ENCODE measurements at places on chromosomes 3 and 15.

DNA sequence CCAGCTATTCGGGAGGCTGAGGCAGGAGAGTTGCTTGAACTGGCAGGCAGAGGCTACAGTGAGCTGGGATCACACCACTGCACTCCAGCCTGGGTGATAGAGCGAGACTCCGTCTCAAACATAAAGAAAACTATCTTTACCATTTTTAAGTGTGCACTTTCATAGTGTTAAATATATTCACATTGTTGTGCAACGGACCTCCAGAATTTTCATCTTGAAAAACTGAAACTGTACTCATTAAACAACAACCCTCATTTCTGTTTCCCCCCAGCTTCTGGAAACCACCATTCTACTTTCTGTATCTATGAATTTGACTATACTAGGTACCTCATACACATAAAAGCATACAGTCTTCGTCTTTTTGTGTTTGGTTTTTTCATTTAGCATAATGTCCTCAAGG is 375.1 kb downstream of the SHQ1 start:
- no peak for DNase-seq

DNA sequence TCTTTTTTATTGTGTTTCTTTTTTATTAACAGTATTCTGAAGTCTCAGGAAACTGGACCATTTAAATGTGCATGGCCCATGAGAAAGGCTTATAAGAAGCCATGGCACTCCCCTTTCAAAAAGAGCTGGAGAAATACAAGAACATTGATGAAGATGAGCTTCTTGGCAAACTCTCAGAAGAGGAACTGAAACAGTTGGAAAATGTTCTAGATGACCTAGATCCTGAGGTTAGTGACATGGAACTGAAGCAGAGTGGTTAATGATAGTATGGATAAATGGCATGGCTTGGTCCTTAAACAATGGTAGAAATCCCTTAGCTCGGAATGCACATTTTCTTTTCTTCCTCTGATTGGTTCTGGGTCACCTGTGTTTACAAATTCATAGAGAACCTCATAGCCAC is 14.9 kb downstream of the TMOD2 start:
- DNase-seq, result no peak

- DNase-seq, result no peak
These were observed 459.4 kb upstream of the TGFBR2 start for GRCh38 chr3:30146978-30147377.

- DNase-seq, result peak; percentile 8
These were observed 11.0 kb upstream of the FBLN2 start for GRCh38 chr3:13537909-13538296.

DNA sequence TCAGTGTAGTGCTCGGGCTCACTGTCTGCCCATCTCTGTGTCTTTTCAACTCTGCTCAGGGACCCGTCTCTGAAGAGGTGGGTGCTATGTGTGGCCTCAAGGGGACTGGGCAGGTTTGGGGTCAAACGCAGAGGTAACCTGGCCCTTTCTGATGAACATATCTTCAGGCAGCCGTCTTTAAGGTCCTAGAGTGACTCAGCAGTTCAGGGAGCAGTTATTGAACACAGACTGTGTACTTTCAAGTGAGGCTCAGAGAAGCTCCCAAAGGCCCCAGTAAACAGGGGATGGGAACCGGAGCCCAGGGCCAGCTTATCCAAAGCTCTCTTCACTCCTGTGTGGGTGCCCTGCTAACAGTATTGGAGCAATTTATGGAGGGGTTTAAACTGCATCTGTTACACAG is 73.1 kb downstream of the WDR76 start:
- DNase-seq, result no peak

DNA sequence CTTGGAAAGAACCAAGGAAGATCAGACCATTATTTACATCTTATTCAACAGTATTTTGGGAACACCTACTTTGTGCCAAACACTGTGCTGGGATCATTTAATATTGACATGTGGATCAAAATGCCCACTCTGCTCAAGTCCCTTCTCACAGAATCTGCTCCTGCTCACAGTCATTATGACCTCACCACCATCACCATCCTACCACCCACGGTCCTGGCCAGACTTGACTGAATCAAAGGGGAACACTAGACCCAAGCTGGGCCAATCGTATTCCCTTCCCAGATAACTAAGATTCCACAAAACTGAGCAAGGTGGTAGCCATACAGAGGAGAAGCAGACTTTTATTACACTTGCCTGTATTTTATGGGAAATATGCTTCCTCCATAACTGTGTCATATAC is 3.4 kb upstream of the CEP152 start:
- DNase-seq, result no peak

DNA sequence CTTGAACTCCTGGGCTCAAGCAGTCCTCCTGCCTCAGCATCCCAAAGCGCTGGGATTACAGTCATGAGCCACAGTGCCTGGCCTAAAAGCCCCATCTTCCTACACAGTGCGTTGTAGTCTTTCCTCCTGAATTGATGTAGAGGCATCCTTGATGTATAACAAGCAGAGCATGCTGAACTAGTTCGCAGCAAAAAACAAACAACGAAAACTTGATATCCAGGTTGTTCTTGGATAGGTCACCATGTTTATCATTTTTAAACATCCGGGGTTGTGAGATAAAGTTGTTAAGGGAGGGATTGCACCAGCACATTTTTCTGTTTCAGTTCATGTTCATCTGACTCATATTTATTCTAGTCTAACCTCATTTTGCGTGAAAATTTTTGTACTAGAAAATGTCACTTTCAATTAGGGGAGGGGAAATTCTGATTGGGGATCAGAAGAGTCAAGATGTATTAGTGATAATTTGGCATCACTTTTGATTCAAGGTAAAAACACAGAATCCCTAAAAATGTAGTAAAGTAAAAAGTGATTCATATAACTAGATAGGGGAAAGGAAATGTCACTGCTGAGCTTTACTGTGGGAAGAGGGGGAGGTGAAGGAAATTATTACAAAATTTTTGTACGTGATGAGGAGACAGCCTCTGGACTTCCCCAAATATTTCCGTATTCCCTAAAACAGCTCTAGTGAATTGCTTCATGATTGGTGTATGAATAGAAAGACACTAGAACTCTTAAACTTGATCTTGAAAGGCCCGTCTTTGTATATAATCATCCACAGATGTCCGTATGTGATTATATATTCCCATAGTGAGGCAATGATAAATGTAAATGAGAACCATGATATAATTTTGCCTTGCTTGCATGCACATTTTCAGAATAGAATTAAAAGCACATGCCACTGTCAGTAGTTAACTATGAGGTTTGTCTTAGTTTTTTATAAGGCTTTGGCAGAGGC is 22.9 kb downstream of the RAB8B start:
- no peak for DNase-seq

GRCh38 chr3:189132839-189133238 is 38.9 kb upstream of the TPRG1 start:
- peak; percentile 51 for DNase-seq

DNA sequence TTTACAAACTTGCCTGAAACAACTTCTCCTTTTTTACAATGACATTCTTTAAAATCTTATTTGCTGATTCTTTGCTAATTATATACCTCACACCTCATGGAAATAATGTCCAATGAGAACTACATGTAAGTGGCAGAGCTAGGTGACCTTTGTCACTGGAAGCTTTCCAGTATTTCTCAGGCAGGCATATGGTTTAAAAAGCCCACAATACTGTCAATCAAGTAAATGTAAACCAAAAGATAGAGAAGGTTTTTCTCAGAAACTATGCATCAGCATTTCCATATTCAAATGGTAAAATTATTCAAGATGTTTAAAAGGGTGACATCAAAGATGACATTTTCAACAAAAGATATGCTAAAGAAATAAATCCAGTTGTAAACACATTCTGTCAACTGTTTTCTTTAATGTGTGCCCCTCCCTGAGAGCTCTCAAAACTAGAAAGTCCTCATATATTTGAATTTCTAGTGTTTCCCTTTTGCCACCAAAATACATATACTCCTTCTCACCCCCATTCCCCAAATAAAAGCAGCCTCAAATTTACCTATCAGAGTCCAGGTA is 10.1 kb upstream of the STRIT1 start:
- peak; percentile 46 for DNase-seq

- DNase-seq, result no peak
These were observed 128.8 kb upstream of the IL12A start for GRCh38 chr3:159859836-159860235.

DNA sequence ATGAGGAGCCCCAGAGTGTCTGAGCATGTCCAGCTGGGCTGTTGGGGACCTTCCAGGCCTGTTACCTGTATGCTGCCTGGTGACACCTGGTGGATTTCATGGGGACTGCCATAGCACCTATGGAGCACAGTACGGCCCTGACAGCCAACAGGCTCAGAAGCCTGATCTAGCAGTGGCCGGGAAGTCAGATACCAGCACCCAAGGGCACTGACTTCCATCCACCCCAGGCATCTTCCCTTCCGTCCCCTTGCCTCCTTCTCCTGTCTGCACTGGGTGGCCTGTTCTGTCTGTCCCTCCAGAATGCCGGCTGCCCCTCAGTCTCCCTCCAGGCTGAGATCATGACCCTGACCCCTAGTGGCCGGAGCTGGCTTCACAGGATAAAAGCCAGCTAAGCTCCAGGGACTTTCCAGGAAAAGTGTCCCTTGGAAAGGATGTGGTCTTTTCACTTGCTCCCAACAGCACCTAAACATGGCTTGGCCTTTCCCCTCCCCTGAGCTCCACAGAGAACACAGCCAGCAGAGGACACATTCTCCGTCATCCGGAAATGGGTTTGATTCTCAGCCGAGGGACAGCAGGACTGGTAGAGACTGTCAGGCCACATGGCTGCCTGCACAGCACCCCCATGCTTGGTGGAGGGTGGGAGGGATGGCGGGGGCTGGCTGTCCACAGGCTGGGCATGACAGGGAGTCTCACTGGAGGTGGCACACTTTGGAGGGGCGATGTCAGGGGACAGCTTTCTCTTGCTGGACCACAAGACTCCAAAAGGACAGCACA is 9.5 kb downstream of the RPS17 start:
- peak; percentile 89 for DNase-seq
